ENCODE measurements at places on chromosomes 13 and 19.
A peak's percentile ranks its signal among the peaks of the same experiment; 100 is the strongest.

DNA sequence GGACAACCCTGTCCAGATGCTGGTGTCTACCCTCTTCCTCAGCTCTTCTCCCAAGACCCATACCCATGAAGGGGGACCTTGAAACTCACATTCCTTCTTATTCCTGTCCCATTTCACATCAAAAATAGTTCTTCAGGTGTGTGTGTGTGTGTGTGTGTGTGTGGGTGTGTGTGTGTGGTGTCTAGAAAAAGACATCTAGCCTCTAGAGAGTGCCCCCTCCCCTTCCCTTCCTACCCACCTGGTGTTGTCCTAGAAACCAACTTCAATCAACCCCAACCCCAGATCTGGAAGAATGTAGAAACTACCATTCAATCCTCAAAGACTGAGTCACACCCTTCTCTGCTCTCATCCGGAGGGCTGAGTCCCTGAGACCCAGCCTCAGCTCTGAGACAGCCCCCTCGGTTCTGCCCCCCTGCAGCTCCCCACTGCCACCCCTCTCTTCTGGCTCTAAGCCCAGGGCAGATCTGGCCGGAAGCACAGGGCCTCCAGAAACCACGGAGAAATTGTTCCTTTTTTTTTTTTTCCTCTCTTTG is 3.5 kb downstream of the KCNN4 start:
- peak; percentile 29 for DNase-seq

- DNase-seq = no peak
These were observed 187.7 kb downstream of the RAP2A start for GRCh38 chr13:97621631-97622030.

GRCh38 chr19:14150041-14150769 is 13.8 kb upstream of the ASF1B start:
- DNase-seq = no peak

DNA sequence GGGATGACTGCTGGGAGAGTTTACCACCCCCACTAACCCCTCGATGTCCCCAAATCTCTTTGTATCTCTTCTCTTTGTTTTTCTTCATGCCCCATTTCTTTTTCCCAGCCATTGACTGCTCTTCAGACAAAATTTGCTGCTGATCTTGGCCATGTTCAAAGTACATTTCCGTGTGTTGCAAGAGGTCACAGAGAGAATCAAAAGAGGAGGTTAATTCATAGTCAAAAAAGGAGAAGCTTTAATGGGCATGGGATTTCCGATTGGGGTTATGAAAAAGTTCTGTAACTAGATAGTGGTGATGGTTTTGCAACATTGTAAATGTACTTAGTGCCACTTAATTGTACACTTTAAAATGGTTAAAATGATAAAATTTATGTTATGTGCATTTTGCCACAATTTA is 121.1 kb downstream of the FLT1 start:
- no peak for DNase-seq

DNA sequence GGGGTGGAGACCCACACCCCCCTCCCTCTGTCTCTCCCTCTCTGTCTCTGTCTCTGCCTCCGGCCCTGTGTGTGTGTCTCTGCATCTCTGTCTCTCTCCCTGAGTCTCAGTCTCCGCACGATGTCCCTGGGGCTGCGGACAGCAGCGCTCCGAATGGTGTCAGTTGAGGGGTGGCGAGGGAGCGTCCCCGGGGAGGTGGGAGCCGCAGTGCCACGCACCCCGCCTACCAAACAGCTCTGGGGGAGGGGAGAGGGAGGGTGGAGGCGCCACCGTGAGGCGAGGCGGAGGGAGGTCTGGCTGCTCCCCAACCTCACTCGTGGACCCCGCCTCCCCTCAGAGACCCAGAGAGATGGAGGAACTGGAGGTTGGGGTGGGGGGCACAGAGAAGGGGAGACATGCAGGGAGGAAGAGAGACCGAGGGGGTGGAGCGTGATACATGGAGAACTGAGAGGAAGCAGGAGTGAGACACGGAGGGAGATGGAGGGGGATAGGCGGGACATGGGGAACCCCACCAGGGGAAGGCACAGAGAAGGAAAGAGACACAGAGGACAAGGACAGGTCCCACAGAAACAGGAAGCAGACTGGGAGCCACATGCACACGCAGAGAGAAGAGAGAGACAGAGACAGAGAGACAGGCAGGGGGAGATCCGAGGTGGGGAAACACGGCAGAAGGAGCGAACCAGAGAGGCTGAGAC is 7.2 kb downstream of the ERFL start:
- no peak for DNase-seq

GRCh38 chr19:7925171-7925851 is 624 bp downstream of the CTXN1 start:
- DNase-seq = peak; percentile 73

DNA sequence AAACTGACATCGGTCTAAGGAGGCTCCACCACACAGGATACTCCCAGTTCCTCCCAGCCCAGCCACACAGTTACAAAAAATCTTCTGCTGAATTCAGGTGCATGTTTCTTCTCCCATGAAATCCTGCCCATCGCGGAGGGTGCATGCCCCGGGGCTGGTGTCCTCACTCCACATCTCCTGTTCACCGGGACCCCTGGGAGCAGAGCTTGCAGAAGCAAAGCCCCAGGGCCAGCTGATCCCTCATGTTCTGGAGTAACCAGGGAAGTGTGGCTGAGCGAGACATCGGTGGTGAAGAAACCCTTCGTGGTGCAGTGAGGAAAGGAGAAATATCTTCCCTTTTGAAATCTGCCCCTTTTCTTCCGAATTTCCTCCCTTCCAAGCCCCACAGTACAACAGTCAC is 904 bp upstream of the SIGLEC9 start:
- no peak for DNase-seq

DNA sequence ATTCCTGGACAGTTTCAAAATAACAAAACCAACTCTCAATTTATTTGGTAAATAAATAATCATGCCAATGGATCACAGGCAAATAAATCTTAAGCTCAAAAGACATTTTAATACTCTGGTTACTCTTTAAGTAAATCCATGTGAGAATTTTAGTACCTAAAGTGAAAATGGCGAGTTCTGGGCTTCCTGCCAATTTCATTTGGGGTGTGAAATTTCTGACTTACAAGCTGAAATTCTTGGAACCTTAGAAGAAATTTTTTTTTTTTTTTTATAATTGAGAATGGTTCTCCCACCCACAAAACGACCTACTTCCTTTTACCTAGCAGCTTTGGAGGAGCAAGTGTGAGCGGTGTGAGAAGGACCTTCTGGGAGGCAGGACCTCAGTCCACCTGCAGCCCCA is 354.5 kb upstream of the NBEA start:
- DNase-seq = no peak

GRCh38 chr13:51479199-51479523 is 26.3 kb upstream of the INTS6 start:
- peak; percentile 78 for DNase-seq

DNA sequence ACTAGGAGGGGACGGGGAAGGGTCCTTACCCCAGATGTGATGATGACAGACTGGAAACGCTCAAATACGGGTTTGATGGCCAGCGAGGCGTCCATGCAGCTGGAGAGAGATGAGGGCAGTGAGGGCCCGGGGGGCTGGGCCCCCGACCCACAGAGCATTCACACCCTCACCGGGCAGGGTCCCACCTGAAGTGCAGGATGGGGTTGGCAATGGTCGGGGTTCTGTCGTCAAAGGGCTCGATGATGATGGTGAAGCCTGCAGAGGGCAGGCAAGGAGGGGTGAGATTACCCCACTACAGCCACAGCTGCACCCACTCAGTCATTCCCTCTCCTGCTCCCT is 13.0 kb downstream of the ERCC2 start:
- DNase-seq = no peak

- no peak for DNase-seq
These were observed 1585.4 kb downstream of the EFNB2 start for GRCh38 chr13:104949840-104950740.

DNA sequence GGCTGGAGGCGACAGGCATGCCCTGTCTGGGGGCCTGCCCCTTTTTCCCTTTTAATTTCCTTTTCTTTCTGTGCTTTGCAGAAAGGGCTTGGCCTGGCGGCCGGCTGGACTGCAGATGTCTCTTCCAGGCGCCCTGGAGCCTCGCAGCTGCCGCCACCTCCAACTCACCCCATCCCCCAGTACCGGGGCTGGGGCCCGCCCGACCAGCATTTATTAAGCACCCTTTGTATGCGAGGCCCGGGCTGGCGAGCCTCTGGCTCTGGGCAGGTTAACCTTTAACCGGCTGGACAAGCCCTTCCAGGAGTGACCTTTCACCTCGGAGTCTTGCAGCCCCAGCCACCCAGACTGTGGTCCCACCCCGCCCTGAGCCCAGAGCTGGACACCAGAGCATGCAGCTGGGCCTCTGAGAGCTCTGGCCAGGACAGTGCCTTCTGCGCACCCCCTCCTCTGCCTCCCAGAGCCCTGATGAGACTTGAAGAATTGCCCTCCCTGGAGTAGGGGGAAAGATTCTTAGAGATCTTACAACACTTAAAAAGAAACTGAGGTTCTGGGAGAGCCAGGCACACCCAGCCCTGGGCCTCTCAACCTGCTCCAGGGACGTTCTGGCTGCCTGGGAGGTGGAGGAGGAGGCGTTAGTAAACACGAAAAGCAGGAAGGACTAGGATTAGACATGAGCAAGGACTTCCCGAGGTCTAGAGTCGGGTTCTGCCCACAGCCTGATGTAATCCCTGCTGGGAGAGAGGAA is 1.1 kb upstream of the NR2F6 start:
- no peak for DNase-seq

DNA sequence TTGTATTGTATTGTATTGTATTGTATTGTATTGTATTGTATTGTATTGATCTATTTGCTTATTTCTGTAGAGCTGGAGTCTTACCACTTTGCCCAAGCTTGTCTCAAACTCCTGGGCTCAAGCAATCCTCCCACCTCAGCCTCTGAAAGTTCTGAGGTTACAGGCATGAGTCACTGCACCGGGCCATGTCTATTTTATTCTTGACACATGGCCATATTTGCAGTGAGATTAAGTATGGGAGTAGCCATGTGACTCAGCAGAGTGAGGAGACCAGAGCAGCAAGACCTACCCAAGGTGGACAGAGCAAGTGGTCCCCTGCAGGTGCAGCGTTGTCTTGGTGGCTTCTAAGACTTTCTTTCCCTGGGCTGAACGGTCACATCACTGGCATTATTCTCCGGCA is 49.1 kb upstream of the UBAC2 start:
- DNase-seq = peak; percentile 36

DNA sequence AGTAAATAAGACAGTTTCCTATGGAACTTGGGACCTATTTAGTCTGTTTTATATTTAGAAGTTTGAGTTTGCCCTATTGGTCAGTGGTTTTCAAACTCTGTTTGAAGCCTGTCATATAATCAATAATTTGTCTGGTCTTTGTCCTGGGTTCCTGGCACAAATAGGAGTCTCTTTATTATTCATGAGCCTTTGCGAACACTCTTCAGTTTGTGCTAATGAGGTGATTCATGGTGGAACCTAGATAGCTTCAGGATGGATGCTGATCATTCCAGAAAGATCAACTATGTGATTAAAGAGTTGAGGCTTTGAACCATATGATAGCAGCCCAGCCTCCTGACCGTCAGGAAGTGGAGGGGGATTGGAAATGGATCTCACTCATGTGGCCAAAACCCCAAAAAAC is 10.0 kb upstream of the VWA8 start:
- DNase-seq = no peak

GRCh38 chr13:77437267-77437666 is 98.2 kb upstream of the SCEL start:
- no peak for DNase-seq

GRCh38 chr19:12485052-12485416 is 418 bp upstream of the ZNF709 start:
- no peak for DNase-seq

- DNase-seq = no peak
These were observed 452.4 kb upstream of the HTR2A start for GRCh38 chr13:47349211-47349610.

GRCh38 chr13:112688560-112689302 is 1.1 kb upstream of the ATP11A start:
- DNase-seq = peak; percentile 12

DNA sequence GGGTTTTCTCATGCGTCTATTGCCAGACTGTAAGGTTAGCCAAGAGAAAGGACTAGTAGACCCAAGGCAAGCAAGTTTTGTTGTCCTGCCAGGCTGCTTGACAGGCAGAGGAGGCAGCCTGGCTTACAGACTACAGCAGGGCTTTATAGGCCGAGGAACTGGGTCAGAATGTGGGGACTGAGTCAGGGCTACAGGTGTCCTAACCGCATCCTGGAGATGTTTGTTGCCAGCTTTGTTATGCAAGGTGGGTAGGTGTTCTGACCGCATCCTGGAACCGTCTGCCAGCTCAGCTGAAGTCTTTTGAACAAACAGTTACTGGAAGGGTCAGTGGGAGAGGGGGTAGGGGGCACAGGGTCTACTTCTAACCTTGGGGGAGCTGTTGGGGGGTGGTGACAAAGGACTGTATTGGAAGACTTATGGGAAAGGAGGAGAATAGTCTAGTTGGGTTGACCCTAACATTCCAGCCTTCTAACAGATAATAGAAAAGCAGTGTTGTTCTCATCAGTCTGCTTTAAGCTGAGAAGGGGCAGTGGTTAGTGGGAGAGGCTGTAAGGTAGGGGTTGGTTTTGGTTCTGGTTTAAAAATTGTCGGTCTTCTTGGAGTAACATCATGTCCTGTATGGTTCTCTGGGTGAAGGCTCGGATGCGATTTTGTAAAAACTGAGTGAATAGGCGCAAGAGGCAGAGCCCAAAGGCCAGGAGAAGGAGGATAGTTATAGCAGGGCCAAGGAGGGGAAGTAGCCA is 913.8 kb upstream of the SLITRK5 start:
- no peak for DNase-seq

DNA sequence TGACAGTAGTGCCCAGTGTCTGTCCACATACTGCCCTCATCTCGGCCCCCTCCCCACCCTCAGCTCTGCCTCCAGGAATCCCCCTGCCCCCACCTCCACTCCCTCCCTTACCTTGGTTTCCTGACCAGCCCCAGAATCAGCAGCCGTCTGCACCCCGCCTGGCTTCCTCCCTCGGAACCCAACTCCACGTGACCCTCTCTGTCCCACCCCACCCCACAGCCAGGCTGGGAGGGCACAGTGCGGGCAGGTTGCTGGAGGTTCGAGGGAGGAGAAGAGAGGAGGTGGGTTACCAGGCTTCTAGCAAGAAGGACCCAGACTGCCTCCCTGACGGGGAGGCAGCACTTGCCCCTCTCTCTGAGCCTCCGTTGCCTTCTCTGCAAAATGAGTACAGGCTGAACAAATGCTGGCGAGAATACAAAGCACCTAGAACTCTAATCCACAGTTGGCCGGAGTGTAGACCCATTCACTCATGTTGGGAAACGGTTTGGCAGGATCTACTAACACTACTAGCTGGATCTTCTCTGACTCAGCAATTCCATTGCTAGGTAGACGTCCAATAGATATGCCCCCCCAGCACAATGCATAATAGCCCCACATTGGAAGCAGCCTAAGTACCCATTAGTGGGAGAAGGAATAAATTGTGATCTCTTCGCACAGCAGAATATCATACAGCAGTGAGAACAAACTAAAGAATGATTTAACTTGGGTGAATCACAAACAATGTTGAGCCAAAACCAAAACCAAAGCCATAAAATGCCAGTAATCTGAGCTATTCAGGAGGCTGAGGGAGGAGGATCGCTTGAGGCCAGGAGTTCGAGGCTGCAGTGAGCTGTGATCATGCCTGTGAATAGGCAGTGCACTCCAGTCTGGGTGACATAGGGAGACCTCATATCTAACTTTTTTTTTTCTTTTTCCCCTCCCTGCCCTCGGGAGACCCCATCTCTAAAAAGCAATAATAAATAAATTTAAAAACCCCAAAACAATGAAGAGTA is at the start of gene RASAL3:
TSS of gene RASAL3 (minus strand) at position 151 of the 992 bp plus-strand sequence. CDS start 186 bp downstream, outside the sequence.
- DNase-seq = peak; percentile 19

GRCh38 chr19:41753936-41754529 is 1.3 kb upstream of the CEACAM6 start:
- DNase-seq = peak; percentile 48

GRCh38 chr13:43326100-43326499 is 302.7 kb downstream of the DNAJC15 start:
- no peak for DNase-seq

- no peak for DNase-seq
These were observed 54.5 kb upstream of the GPC6 start for GRCh38 chr13:93172109-93172508.
